ENCODE measurements at places on chromosomes 7 and 10. TPM values are rescaled to one million over a fixed set of nuclear protein-coding genes. Genes with fewer than 3 reads are reported as not detected.

DNA sequence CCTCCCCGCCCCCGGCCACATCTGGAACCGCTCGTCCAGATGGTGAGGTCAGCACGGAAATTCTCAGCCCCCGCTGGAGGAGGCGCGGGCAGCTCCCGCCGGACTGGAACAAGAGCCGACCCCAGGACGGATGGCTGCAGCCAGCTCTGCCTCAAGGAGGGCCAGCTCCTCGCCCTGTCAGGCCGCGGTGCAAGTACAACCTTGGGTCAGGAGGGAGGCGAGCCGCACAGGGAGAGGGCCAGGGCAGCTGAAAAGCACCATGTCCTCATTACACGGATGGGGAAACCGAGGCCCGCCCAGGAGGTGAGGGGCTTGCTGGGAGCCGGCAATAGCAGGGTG lies 3.8 kb upstream of the GRIFIN start:
- peaks cover 15% of the 10 kb centered on the region for H3K27me3 ChIP-seq
- no peaks in the 10 kb centered on the region for H3K36me3 ChIP-seq
- DNase-seq: peak; percentile 83
- peaks cover 43% of the 10 kb centered on the region for H3K4me1 ChIP-seq

DNA sequence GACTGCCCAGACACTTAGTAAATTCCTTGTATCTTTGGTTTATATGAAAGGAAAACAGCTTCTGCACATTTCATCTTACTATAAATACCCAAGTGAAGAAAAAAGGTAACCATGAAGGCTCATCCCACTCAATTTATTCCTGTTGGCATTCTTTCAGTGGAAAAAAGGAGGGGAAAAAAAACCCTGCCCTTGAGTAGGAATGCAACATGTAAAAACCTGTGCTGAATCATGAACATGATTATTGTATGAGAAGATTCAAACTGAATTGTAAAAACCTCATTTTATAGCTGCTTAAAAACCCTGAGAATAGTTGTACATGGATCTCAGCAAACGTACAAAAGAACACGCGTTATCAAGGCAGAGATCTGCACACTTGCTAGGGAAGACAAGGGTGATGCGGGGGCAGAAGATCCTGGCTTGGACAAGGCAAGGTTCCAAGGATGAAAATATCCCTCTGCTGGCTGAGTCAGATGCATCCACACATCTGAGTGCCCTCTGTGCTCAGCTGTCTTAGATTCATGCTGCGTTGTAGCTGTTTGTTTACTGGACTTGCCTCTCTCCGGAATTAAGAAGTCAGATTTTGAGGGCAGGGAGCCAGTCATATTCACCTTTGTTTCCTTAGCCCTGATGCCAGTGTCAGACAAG lies 658.2 kb downstream of the PARD3 start:
- no peak overlapping the region for H3K27ac ChIP-seq
- H3K27me3 ChIP-seq: no peaks in the 10 kb centered on the region
- no peak overlapping the region for H3K4me3 ChIP-seq

DNA sequence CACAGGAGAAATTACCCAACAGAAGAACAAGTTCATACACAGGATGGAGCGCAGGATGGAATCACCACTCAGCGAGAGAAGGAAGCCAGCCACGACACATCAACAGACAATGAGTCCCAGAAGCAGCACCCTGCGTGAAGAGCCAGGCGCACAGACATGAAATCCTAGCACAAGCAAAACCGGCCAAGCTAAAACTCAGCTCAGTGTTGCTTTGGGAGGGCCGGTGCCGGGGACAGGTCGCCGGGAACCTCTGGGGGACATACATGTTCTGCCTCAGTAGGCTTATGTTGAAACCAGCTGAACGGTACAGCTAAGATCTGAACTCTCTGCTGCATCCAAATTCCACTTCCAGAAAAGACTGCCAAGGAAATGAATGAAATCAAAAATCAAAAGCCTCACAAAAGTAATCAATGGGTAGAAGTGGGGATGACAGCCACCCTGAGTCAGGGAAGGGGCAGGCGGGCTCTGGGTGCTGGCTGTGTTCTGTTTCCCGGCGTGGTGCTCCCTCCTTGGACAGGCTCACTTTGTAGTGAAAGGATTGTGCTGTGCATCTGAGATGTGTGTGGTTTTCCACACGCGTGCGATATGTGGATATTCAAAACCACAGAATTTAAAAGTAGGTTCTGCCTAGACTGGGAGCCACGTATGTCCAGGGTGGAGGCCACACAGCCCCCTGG lies 114.7 kb downstream of the PDGFA start:
- H3K27ac ChIP-seq: no peak overlapping the region
- H3K27me3 ChIP-seq: peaks cover 36% of the 10 kb centered on the region
- H3K4me3 ChIP-seq: no peak overlapping the region
- peaks cover 21% of the 10 kb centered on the region for H3K4me1 ChIP-seq
- no peaks in the 10 kb centered on the region for H3K36me3 ChIP-seq
- DNase-seq: no peak

DNA sequence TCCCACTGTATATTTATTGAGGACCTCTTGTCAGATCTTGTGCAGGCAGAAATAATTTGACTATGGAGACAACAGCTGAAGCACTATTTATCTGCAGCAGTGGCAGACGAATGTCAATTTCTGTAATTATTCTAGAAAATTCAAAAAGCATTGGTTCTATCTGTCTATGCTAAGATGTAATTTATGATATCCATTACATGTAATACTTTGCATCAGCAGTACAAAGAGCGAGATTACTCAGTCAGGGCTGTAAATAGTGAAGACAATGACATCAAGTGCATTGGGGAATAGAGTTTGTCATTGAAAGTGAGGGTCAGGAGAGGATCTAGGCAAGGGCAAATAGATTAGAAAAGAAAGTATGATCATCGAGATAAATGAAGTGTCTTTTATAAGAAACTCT lies 508.2 kb downstream of the ZWINT start:
- DNase-seq: no peak
- no peak overlapping the region for H3K27ac ChIP-seq
- H3K27me3 ChIP-seq: no peaks in the 10 kb centered on the region
- H3K4me3 ChIP-seq: no peak overlapping the region
- no peaks in the 10 kb centered on the region for H3K36me3 ChIP-seq

DNA sequence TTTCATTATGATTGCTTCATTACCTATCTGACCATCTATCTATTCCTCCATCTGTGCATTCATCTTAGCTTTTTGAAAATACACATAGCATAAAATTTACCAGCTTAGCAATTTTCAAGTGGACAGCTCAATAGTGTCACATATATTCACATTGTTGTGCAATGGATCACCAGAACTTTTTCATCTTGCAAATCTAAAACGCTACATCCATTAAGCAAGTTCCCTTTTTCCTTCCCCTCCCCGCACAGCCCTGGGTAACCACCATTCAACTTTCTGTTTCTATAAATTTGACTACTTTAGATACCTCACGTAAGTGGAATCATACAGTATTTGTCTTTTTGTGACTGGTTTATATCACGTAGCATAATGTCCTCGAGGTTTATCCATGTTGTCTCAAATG lies 78.0 kb upstream of the ADRB1 start:
- H3K27me3 ChIP-seq: no peaks in the 10 kb centered on the region
- H3K27ac ChIP-seq: no peak overlapping the region
- DNase-seq: no peak
- no peak overlapping the region for H3K4me3 ChIP-seq
- H3K36me3 ChIP-seq: no peaks in the 10 kb centered on the region

DNA sequence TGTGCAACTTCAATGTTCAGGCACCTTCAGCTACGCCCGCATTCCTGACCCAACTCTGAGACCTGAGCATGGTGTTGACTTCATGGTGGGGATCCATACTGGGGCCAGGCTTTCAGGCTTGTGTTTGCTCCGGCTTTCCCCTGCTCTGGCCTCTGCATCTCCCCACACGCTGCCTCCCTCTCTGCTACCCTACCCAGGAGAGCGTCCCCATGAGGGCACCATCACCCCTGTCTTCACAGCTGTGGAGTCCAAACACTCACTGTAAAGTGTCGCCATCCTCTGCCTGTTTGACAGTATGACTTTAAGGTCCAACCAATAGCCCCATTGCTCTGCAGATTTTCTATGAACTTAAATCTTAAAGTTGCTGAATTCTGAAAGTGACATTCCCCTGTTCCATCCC lies 199.0 kb upstream of the GRB10 start:
- no peak overlapping the region for H3K27ac ChIP-seq
- no peak overlapping the region for H3K4me3 ChIP-seq
- no peaks in the 10 kb centered on the region for H3K4me1 ChIP-seq
- H3K27me3 ChIP-seq: no peaks in the 10 kb centered on the region
- no peak for DNase-seq

- peaks cover 2% of the 10 kb centered on the region for H3K36me3 ChIP-seq
- H3K4me1 ChIP-seq: peaks cover 14% of the 10 kb centered on the region
- H3K4me3 ChIP-seq: peak within 1 kb of the TSS; percentile 99
- H3K27me3 ChIP-seq: no peaks in the 10 kb centered on the region
- DNase-seq: peak; percentile 68
- peak within 1 kb of the TSS; percentile 98 for H3K27ac ChIP-seq
Measured at GRCh38 chr7:55365205-55365674, at the start of gene LANCL2. Gene LANCL2 (plus strand): TSS chr7:55365337. CDS start chr7:55366026, 689 bp downstream.

- H3K4me1 ChIP-seq: peaks cover 3% of the 10 kb centered on the region
- no peak overlapping the region for H3K27ac ChIP-seq
- DNase-seq: no peak
- H3K36me3 ChIP-seq: no peaks in the 10 kb centered on the region
Measured at GRCh38 chr7:100401811-100402210, 26.7 kb downstream of the ZCWPW1 start.

DNA sequence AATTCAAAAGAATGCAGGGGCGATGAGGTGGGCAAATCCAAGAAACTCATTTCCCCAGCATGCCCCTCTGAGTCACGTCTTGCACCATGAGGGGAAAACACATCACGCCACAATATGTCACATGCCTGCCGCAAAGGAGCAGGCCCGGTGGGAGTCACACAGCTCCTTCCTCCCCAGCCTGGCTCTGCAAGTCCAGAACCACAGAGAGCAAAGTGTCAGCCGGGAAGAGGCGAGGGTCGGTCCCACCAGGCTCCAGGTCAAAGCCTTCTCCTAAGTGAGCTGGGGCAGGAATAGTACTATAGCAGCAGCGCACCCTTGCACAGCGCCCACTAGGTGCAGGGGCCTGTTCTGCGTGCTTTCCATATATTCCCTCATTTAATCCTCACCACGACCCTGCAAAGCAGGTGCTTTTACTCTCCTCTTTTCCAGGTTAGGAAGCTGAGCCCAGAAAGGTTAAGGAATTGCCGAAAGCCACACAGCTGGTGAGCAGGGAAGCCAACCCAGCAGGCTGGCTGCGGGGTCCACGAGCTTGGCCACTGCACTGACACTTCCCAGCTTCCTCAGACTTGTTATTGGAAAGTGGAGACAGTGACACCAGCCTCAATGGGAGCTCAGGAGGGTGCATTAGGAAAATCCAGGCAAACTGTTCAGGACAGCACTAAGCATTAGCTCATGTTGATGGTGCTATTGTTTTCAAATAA lies 94.0 kb upstream of the ZMIZ1 start:
- no peak overlapping the region for H3K4me3 ChIP-seq
- H3K27me3 ChIP-seq: peaks cover 10% of the 10 kb centered on the region
- H3K27ac ChIP-seq: peak overlapping the region; percentile 87
- H3K4me1 ChIP-seq: peaks cover 28% of the 10 kb centered on the region

- no peak overlapping the region for H3K27ac ChIP-seq
- H3K27me3 ChIP-seq: peaks cover 68% of the 10 kb centered on the region
- peaks cover 4% of the 10 kb centered on the region for H3K4me1 ChIP-seq
- no peaks in the 10 kb centered on the region for H3K36me3 ChIP-seq
Measured at GRCh38 chr10:86391236-86391840, 24.7 kb upstream of the GRID1 start.

DNA sequence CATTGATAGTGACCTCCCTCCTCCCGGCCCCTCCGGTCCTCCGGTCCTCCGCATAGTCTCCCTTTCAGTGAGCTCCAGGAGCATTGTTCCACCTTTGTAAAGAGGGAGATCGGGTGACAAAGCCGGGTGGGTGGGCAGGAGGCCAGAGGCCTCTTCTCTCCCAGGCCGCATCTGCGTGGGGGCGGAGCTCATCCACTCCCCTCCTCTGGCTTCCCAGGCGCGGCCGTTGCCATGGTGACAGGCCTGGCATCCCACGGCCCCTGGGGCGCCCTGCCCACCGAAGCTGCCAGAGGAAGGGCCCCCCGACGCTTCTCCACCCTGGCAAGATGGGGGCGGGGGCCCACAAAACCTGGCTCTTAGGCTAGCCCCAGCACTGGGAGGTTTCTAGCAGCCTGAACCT lies 4.4 kb upstream of the FZD9 start:
- no peak overlapping the region for H3K4me3 ChIP-seq
- peaks cover 14% of the 10 kb centered on the region for H3K27me3 ChIP-seq
- no peaks in the 10 kb centered on the region for H3K36me3 ChIP-seq

The FZD8 gene
- total RNA-seq: 28.9 TPM

The HK1 gene
- total RNA-seq: 19.7 TPM

The ZSCAN25 gene
- 11.2 TPM for total RNA-seq

The RBP3 gene
- total RNA-seq: not detected

The NUDT13 gene
- 2.0 TPM for total RNA-seq

Measured in muscle of leg (tissue), 16 donors.